Umbilical cord (tissue), 2 donors: ENCODE measurements at places on chromosomes 2 and 18.

DNA sequence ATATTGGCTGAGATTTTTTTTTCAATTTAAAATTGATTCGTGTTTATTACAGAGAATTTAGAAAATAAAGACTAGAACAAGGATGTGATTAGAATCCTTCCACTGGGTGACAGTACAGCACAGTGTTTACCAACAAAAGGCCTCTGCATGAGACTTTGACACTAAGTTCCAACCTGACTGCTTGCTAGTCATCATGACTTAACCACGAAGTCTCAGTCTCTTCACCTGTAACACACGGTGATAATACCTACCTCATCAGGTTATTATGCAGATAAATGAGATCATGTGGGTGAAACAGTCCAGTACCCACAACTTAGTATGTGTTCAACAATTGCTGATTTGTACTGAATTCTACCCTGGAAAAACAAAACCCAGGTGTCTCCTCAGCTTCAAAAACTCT lies 151.2 kb downstream of the STK39 start:
- no peak for DNase-seq

- no peak for DNase-seq
These were observed 16.0 kb downstream of the SLC20A1 start for GRCh38 chr2:112661656-112662305.

GRCh38 chr2:11738589-11739436 lies 7.6 kb upstream of the LPIN1 start:
- peak; percentile 69 for DNase-seq

DNA sequence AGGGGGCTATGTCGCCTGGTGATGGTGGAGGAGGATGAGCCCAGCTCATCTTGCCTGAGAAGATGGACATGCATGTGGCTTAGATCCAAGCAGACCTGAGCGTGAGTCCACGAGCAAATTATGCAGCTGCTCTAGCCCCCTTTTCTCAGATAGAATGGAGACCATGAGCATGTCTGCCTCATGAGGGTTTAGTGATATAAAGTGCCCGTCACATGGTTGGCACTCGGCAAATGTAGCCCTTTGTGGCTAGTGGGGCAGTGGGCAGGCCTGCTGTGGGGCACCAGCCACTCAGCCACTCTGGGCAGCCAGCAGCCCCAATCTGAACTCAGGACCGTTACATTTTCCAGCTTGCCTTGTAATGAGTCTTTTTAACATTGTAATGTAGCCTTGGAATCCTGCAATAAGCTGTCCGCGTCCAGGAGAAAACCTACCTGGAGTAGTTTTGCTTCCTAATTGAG lies 92.1 kb upstream of the HS6ST1 start:
- DNase-seq, result no peak

DNA sequence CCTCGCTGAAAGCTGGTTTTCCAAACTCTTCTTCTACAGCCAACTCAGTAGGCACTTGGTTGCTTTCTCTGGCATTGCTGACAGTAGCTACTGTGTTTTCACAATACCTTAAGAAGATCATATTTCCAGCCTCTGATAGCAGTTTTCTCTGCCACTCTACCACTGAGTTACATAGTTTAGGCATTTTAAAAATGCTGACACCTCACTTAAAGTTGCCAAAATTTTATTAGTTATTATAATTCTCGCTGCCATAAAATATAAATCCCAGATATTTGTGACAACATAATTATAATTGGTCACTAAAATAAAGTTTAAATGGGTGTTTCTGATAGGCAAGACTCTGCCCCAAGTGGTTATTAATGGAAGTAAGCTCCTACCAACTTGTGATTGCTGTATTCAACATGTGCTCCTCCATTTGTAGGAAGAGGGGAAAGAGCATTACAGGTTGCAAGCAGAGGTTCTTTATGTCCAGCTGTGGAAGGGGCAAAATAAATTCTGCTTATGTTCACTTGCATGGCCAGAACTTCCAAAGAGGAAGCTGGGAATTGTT lies 1202.8 kb downstream of the CNTNAP5 start:
- no peak for DNase-seq

- DNase-seq, result no peak
These were observed 9.7 kb downstream of the CCT4 start for GRCh38 chr2:61878761-61879160.

DNA sequence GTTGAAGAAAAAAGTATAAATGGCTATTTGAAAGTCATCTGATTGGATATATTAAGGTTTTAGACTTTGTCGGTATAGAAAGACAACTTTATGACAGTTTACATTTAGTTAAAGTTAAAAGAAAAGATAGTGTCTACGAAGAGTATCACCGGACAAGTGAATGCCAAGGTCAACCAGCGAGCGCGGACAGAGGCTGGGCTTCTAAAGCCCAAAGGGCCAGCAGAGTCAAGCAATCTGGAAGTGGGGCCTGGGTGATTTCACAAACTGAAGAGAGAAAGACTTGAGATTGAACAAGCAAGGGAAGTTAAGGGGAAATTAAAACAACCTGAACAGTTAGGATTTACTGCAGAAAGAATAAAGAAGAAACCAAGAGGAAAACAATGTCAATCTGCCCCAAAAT lies 16.3 kb downstream of the ZNF521 start:
- DNase-seq, result no peak

DNA sequence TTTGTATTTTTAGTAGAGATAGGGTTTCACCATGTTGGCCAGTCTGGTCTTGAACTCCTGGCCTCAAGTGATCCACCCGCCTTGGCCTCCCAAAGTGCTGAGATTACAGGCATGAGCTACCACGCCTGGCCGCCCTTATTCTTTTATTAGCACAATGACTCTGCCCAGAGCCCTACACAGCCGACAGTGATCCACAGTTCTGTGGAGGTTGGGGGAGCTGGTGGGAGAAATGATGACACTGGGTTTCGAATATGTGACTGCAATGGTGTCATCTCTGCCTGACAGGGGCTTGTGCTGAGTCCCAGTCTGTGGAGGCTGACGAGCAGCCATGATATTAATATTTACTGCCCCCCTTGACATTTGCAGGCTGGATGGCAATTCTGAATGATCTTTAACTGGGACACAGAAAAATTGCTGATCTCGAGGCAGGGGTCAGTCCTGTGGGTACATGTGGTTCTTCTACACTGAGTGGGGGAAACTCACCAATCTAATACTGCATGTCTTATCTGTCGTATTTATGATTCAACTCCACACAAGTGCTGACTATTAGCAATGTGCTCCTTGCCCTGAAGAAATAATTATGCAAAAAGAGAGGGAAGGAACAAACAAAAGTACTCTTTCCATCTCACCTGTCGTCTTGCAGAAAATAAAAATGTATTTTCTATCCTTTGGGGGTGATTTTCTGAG lies 6.3 kb upstream of the CTAGE1 start:
- no peak for DNase-seq

DNA sequence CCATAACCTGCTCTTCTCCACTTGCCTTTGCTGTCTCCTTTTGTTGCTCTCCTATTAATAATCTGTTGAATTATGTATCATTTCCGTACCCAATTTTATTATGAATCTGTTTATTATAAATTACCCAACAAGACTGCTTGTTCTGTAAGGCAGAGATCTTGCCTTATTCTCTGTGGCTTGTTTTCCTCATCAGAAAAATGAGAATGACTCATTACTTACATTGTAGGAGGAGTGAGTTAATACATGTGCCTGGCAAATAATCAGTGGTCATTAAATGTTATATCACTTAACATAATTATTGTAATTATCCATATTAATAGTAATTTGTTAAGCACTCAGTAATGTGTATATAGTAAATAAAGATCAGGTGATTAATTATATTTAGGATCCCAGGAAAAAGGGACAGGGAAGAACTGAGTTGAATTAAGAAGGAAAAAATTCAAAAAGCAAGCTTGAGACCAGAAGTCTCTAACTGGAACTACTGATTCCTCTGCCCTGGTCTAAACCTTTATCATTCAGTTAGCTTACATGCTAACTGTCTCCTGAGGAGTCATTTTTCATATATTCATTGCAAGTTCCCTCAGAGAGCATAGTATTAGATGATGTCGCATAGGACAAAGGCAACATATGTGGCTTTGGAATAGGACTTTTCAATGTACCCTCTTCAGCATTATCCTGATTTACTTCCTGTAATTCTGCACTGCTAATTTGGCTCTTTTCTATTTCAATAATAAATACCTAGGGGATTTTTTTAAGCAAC lies 335.7 kb downstream of the GALNT13 start:
- DNase-seq, result no peak

GRCh38 chr2:136932700-136933099 lies 167.4 kb downstream of the THSD7B start:
- DNase-seq, result peak; percentile 13

DNA sequence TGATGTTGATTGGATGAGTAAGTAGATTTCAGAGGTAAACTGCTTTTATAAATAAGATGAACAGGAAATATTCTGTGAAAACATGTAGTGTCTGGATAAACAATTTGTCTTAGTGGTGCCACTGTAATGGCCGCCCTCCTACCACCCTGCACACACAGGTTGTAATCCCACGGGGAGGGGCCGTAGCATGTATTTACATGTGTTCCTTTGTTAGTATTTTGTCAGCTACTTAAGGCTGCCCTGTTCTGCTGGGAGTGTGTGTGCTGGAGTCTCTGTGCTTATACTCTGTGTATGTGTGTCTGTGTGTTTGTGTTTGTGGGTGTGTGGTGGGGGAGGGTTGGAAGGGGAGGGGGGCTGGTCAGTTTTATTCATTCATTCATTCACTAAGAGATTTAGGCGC lies 5.1 kb downstream of the TSHZ1 start:
- no peak for DNase-seq

DNA sequence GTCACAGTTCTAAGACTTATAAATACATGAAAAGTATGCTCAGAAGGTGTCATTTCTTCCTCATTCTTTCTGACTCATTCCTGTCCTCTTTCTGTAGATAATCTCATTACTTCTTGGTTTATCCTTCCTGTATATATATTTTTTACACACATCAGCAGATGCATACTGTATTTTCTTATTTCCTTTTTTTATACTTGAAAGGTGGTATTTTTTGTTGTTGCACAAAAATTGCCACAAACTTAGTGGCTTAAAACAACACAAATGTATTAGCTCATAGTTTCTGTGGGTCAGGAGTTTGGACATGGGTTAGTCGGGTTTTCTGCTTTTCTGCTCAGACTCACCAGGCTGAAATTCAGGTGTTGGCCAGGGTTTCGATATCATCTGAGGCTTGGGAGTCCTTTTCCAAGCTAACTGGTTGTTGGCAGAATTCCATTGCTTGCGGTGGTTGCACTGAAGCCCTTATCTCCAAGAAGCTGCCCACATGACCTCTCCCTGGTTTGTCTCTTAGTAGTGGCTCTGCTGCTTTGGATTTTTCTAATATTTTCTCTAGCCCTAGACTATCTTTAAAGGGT lies 162.6 kb downstream of the FMNL2 start:
- peak; percentile 45 for DNase-seq

GRCh38 chr18:25169701-25170100 lies 182.3 kb downstream of the ZNF521 start:
- DNase-seq, result no peak

DNA sequence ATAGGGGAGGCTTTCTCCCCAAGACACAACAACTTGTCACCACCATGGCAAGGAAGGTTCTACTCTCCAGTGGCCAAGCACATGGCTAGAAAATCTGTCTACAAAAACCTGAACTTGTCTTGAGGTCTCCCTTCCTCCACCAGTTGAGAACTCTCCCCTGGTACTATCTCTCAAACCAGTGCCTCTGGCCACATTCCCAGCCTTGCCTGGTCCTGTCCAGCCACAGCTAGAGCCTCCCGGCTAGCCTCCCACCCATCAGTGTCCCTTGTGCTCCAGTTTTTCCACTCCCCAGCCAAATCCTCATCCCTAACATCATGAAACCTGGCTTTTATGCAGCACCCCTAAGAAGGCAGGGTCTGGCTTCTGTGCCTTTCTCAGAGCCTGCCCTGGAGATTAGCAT lies 21.2 kb upstream of the FZD5 start:
- DNase-seq, result no peak

- DNase-seq, result no peak
These were observed 565 bp downstream of the SP140 start for GRCh38 chr2:230226051-230226551.

DNA sequence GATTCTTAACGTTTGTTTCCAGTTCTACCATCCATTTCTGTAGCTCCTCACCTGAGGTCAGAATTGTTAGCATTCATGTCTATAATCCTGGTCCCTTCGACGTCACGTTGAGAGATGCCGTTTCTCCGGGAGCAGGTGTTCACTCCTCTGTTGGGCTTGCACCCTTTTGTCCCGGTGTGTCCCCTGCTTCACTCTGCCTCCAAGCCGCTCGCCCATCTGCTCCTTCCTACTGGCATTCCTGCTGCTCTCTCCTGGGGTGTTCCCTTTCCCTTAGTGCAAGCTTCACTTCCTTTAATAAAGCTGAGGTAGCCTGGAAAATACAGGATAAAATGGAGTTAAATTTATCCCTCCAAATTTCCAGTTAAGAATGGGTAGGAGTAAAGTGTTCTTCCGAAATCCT lies 61.9 kb upstream of the CABYR start:
- no peak for DNase-seq

- peak; percentile 24 for DNase-seq
These were observed 120.6 kb downstream of the EHBP1 start for GRCh38 chr2:62826141-62826540.

- no peak for DNase-seq
These were observed 15.3 kb downstream of the PELI1 start for GRCh38 chr2:64128943-64129391.

- DNase-seq, result no peak
These were observed 34.8 kb upstream of the HNMT start for GRCh38 chr2:137929519-137929916.

DNA sequence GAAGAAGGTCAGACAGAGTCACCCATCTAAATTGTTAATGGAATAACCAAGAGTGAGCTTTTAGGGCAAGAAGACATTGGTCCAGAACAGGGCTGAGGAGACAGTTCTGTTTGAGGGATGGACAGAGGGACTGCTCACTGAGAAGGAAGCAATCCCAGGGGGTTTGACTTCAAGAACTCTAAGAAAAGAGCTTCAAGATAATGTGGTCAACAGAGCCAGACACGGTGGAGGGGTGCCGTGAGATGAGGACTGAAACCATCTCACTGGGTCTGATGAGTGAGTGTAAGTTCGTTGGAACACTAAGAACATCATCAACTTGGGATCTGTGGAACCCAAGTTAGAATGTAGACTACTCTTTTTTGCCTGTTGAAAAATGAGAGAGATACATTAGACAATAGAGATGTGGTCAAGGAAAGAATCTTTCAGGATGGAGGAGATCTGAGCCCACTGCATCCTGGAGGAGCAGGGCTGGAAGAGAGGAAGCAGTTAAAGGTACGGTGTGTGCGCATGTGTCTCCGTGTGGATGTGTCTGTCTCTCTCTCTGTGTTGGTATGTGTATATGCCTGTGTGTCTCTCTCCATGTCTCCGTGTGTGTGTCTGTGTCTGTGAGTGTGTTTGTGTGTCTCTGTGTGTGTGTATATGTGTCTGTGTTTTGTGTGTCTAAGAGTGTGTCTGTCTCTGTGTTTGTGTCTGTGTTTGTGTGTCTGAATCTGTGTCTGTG lies 172.1 kb downstream of the MYCN start:
- no peak for DNase-seq

DNA sequence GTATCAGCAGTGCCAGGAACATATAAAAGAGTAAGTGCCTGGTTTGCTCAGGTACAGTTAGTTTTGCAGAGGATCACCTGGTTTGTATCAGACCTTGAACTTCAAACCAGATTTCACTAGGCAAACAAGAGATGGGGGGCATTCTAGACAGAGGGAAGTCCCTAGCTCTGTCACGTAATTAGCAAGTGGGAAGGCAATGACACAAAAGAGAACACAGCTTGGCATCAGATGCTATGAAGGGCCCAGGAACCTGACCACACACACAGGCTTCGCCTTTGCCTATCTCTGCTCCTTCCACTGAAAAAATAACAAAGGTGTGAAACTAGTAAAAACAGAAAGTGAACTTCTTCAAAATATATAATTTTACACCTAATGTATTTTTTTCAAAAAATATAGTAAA lies 62.6 kb downstream of the CERKL start:
- no peak for DNase-seq

GRCh38 chr18:8379187-8379941 lies 229.9 kb upstream of the RAB12 start:
- no peak for DNase-seq
